ENCODE measurements at places on chromosomes 13 and 19.
A peak's percentile ranks its signal among the peaks of the same experiment; 100 is the strongest.

GRCh38 chr13:98494769-98495168, 82.1 kb downstream of the STK24 start:
- no peak for DNase-seq

DNA sequence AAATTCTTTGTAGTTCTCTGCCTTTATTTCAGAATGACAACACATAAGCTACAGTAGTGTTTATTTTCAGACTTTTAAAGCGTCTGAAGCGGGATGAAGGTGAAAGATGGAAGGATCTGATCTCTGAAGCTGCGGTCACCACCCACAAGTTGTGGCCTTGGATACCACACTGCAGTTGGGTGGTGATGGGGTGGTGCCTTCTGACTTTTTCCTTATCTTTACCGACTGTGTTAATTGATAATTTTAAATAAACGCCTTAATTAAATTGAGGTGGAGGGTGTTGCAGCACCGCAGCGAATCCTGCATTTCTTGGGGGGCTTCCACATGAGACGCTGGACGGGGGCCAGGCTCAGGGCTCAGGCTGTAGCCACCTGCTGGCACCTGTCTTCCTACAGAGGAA, 1.3 kb downstream of the TFDP1 start:
- no peak for DNase-seq

GRCh38 chr13:73835138-73835721, 299.0 kb downstream of the KLF12 start:
- DNase-seq = peak; percentile 73

- DNase-seq = no peak
Observed at GRCh38 chr19:41945135-41945766, 13.9 kb downstream of the RABAC1 start.

GRCh38 chr13:106117640-106118039, 417.8 kb downstream of the EFNB2 start:
- DNase-seq = no peak

GRCh38 chr13:84946192-84946591, 853.0 kb downstream of the SLITRK6 start:
- DNase-seq = no peak
